Ascending aorta (tissue), 2 donors: ENCODE measurements at places on chromosomes 7 and 10. TPM values are rescaled to one million over a fixed set of nuclear protein-coding genes. Genes with fewer than 3 reads are reported as not detected.
A peak's percentile ranks its signal among the peaks of the same experiment; 100 is the strongest.

DNA sequence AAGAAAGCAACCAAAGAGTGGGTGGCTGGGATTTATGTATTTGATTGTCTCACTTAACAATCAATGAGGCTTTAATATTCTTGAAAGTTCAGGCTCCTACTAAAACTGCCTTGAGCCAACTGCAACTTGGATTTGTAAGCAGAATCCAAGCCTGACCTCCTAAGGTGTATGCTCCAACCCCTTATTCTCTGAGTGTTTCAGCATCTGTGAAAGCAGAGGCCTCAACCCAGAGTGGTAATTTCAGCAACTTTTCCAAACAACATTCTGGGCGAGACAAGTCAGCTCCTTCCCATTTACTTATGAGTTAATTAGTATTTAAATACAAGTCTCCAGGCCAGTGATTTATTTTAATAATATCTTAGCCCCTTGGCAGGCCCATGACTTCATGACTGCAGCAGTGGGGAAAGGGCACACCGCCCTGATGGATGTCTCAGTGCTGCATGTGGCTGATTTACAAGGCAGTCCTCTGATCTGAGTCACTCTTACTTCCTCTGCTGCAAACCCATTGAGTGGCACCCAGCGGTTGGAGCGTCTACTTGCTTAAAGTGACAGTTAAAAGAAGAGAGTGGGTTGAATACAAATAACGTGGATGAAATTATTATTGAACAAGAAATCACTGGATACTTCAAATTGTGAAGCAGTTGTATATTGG lies 209.1 kb downstream of the TRIL start:
- peak; percentile 67 for DNase-seq

DNA sequence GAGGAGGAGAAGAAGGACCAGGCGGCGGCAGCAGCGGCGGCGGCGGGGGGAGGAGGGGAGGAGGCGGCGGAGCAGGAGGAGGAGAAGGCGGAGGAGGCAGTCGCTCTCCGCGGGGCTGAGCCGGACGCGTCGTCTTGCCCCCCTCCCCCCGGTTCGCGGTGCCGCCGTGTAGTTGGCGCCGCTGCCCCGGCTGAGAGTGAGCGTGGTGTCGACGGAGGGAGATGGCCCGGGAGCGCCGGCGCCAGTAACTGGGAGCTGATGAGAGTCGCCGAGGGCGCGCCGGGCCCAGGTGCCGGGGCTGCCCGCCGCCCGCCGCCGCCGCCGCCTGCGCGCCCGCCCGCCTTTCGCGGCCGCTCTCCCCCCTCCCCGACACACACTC lies 257 bp downstream of the WAC start:
- no peak for DNase-seq

DNA sequence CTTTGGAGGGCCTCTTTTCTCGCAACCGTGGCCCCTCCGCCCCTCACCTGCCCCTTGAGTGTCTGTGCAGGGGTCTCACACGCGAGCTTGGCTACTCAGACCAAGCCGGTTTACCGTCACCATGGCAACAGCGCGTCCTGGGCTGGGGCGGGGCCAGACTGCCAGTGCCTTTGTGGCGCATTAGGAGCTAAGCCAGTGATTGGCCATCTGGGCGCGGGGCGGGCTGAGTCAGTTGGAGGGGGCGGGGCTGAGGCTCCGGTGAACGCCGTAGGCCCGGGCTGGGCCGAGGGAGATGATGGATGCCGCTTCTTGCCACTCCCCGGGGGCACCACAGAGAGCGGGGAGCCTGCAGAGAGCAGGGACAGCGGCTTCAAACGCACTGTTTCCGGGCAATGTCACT lies 48.7 kb upstream of the FXYD4 start:
- peak; percentile 89 for DNase-seq

- DNase-seq: no peak
Measured at GRCh38 chr7:35185908-35186731, 67.8 kb downstream of the TBX20 start.

DNA sequence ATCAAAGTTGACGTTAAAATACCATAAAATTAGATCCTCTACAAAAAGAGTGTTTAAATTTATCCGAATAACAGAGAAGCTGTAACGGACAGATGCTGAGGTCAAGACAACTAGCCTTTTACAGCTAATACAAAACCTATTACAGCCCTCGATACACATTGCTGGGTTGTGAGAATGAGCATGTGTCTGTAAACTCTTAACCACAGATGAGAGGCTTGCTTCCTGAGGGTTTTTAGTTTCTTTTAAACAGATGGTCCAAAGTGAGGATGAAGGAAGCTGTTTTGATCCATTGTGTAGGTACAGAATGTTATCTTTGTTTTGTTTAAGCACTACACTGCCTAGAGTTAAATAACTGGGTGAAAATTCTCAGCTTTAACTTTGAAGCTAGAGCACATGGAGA lies 578.2 kb downstream of the PARD3 start:
- DNase-seq: no peak

The PPP1R17 gene
- not detected for total RNA-seq

The CC2D2B gene
- total RNA-seq: 3.9 TPM

- DNase-seq: no peak
Measured at GRCh38 chr7:92731335-92732063, 104.9 kb downstream of the CDK6 start.

DNA sequence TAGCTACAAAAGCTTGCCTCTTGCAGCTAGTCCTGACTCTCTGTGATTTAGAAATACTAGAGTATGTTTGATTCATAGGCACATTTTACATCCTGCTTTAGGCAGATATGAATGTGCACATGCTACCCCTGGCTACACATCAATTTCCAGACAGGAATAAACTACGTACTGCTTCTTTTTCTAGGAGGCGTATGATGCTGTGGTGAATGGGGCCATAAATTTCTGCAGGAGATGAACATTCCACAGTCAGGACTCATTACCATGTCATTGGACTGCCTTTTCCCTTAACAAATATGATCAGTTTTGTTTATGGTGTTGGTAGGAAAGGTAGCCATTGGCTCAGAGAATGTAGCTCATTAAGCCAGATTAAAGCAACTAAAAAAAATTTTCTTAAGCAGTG lies 50.1 kb upstream of the IFRD1 start:
- no peak for DNase-seq

DNA sequence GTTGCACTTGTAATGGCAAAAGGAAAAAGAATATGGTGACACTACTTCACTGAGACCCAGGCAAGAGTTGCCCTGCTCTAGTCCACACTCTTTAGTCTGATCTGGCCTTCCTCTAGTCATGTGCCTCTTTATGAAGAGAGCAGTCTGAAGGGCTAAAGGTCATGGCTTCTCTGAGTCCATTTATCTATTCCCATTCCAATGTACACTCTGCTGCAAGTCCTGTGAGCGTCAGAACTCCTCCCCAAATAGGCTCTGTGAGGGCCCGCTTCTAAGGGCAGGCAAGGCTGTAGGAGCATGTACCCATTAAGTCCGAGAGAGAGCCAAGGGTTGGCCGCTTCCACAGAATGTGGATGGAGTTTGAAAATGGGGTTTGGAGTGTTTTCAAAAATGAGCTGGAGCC lies 209.3 kb downstream of the AHR start:
- no peak for DNase-seq

DNA sequence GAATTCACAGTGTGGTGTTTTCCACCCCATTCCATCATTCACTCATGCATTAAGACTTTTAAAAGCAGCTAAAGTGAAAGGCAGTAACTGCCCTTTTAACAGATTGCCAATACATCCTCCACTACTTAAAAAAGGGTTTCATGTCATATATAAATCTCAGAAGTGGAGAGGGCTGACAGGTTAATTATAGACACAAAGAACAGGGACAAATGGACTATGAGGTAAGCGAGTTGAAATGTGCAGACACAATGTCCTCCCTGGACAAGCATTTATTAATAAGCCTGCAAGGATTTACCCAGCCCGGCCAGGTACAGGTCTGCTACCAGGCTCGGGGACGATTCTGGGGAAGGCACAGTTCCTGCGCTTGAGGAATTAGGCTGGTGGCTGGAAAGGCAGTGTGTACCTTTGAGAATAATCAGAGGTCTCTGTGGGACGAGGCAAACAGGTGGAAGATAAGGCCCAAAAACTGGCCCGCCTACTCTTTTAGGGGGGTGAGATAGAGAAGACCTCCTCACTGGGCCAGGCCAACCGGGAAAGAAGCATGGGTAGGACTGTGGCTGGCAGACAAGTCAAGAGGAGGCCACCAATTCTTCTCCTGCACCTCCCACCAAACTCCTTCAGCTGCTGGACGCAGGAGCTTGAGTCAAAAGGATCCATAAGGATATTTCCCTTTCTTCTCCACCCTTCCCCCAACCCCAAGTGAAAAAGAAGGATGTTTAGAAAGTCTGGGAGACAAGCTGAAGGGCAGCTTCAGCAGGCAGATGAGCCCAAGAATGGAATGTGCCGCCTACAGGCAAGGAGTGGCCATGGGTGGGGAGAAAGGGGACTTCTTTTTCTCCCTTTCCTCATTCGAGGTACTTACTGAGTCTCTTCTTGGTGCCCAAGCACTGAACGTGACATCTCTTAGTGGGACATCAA lies 1.5 kb downstream of the PDLIM1 start:
- no peak for DNase-seq
